Kidney epithelial cell (primary cell): ENCODE measurements at places on chromosomes 2 and 18. TPM values are rescaled to one million over a fixed set of nuclear protein-coding genes. Genes with fewer than 3 reads are reported as not detected.

GRCh38 chr2:111143107-111143842 lies 22.6 kb downstream of the BCL2L11 start:
- DNase-seq: no peak

DNA sequence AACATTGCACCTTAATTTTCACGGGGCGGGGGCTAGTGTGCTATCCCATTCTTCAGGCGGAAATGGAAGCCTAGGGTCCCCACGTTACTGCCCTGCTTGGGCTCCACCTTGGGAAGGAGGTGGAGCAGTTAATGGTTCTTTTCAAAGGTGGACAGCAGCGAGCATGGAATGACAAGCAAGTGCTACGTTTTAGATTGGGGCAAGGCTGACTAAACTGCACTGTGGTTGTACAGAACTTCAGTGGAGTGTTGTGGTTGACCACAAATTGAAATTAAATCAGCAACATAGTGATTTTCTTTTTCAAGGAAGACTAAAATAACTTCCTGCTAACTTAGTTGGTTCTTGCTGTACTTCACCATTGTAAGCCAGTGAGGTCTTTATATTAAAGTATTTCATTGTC lies 47.0 kb downstream of the CHRNA1 start:
- peak; percentile 64 for DNase-seq

GRCh38 chr2:82260521-82260920 lies 1956.0 kb upstream of the LRRTM1 start:
- DNase-seq: no peak

DNA sequence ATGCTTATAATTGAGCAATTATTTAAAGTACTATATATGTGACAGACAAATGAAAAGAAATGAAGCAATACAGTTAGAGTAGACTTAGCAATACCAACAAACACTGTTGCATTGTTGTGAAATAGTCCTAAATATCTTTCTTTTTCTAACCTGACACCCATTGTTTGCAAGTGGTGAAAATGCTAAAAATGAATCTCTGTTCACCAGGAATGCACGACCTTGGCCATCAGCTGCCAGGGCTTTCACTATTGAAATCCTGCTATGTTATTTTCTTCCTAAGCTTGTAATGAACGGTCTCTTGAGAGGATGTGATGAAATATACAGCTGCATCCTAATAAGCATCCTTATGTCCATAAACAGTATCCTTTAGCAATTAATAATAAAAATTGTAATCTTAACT lies 136.2 kb upstream of the MGAT5 start:
- no peak for DNase-seq

NGEF gene
- total RNA-seq: 2.5 and 3.6 TPM in 2 replicates

ST8SIA5 gene
- total RNA-seq: under 0.01 TPM in 2 replicates
